Muscle of arm (tissue), 14 donors: ENCODE measurements at places on chromosomes 1 and 21. TPM values are rescaled to one million over a fixed set of nuclear protein-coding genes. Genes with fewer than 3 reads are reported as not detected.

DNA sequence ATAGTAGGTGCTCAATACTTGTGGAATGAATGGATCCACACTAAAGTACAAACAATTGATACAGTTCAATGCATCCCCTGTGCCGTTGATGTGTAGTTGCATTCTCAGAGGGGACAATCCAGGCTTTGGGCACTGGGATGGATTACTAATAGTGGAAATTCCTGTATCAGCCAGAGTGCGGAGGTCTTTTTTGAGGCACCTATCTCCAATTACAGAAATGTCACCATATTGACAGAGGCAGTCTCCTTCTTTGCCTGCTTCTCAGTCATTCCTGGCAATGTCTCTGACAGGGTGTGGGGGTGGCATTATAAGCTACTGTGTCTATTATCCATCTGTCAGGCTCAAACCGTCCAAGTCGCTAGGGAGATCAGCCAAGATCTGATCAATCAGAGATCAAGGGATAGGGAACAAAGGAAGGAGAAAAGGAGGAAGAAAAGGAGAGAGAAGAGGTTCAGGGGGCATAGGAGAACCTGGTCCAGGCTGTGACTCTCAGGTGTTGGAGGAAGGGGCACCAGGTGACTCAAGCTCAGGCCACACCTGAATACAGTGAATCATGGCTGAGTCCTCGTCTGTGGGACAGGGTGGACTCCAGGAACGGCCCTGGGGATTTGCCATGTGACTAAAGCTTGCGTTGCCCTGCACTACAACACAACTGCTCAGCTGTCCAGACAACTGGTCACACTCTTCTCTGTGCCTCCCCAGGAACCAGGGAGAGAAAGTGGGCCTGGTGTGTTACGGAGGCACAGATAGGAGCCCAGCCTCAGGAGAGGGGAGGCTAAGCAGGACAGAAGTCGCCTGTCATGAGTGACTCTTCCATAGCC is 3.4 kb upstream of the LAMB3 start:
- no peak for DNase-seq

DNA sequence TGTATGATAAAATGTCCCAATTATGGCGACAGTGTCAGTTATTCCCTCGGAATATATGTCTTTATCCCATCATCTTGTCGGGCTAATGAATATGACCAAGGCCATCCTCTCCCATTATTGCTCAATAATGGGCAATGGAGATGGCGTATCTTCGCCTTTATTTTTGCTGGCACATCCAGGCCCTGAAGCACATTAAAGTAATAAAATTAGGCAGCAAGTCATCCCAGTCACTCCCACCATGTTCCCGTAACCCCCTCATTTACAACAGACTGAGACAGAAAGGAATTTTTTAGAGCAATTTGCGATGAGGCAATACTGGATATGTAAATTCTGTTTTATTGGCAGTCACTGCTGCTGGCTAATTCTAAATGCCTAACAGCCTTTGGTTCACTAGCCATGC is 35.3 kb downstream of the CLIC6 start:
- DNase-seq, result no peak

- DNase-seq, result no peak
These were observed 1.7 kb downstream of the SNAP47 start for GRCh38 chr1:227736814-227737432.

The PRAMEF9 gene
- polyA plus RNA-seq, result not detected

GRCh38 chr1:202540014-202540413 is 170.2 kb downstream of the SYT2 start:
- DNase-seq, result peak; percentile 16

- DNase-seq, result no peak
These were observed 10.4 kb downstream of the BARHL2 start for GRCh38 chr1:90706437-90707362.

The EFHD2 gene
- polyA plus RNA-seq, result 24.0 TPM

DNA sequence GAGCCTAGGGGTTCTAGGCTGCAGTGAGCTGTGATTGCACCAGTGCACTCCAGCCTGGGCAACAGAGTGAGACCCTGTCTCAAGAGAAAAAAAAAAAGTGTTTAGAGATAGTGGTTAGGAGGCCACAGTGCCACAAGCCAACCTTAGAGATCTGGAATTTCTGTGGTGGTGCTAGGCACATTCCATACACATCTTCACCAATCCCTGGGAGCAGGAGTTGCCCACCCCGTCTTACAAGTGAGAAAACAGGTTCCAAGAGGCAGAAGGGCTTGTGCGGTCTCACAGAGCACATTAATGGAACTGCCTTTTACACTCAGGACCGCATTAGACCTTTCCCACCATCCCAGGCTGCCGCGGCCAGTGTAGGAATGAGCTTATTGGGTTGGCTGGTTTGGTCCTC is 93.2 kb downstream of the EPHB2 start:
- no peak for DNase-seq

- no peak for DNase-seq
These were observed 94.1 kb downstream of the ERG start for GRCh38 chr21:38404177-38404576.

DNA sequence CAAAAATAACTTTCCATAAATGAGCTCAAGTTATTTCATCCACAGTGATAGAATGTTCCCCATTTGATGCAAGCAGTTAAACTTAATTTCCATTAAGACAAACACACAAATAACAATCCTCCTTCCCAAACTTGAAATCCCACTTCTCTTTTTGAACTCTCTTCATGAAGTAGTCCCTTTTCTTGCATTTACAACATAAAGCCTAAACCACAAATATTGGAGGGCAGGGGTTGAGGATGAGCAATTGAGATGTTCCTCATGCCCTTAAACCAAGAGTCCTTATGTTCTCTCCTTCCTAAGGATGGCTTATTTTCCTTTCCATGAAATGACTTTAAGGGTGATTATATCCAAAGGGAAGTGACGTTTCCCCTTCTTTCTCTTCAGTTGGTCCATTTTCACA is 228.8 kb downstream of the DISC1 start:
- no peak for DNase-seq

GRCh38 chr1:199149591-199149990 is 510.8 kb downstream of the PTPRC start:
- no peak for DNase-seq

- no peak for DNase-seq
These were observed 173.9 kb downstream of the DUSP10 start for GRCh38 chr1:221567859-221568507.

GRCh38 chr1:106200711-106201110 is 855.8 kb upstream of the PRMT6 start:
- no peak for DNase-seq

DNA sequence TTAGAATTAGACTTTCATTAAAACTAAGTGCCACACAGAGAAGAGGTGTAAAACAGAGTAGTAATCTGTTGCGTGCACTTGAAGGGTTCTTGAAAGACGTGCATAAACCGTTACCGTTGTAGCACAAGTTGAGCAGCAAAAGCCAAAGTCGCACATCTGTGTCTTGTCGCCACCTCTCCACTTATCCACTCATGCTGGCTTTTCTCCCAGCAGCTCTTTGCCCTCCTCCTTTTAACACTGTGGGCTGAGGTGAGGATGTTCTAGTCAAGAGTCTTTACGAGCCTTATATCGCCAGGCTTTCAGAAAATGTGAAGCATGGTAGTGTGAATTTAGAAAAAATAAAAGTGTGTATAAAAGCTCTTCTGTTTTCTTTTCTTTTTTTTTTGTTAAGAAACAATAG is 48.0 kb downstream of the NR5A2 start:
- no peak for DNase-seq
